Erythroblast (primary cell): ENCODE measurements at places on chromosomes 4 and X.
A peak's percentile ranks its signal among the peaks of the same experiment; 100 is the strongest.

DNA sequence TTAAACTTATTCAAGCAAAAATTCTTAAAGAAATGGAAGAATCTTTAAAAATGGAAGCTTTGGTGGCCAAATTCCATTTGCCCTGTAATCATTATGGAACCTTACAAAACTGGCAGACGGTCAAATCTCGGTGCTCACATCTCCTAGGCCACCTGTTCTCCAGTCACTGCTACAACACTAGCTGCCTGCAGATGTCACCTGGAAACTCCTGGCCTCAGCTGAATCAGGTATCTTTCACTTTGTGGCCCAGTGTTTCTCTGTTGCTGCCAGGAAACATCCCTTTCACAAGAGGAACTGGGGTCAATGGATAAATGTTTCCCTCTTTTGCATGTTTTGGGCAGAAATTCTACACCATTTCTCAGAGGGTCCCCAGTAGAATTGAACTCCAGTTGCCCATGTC, 4.2 kb upstream of the CXCL3 start:
- DNase-seq = no peak

GRCh38 chrX:130861462-130861861, 41.5 kb downstream of the ENOX2 start:
- no peak for DNase-seq

DNA sequence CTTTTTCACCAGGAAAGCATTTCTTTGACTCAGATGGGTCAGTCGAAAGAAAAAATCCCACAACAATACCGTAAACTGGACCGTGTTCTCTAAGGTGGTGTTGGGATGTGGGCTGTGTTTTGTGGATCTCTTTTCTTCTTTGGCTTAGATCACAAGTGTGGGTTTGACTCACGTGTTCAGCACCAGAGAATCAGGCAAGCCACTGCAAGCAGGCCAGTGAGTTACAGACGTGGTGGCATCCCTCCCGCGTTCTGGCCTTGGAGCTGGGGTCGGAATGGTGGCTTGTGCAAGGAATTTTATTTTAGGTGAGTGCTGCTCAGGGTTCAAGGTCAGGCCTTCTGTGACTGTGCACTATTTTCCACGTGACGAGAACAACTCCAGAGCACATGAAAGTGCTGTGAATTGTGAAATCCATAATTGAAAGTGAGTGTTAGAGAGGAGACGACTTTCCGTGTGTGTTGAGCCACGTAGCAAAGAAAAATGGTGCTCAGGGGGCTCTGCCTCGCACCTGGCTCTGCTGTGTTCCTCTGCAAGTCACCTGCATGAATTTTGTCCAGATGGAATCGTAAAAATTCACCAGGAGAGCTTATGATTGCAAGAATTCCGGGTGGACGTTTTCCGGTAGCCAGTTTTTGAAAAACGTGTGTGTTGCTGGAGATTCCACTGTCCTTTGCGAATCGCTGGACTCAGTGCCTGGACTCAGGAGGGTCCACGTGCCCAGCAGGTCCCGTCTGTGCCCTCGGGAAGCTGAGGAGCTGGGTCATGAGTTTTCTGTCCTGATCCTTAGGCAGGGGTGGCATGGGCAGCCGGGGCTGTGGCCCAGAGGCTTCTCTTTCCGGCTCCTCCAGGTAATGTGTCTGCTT, 33.6 kb upstream of the HGFAC start:
- no peak for DNase-seq

GRCh38 chr4:10118048-10119004, 1.7 kb upstream of the WDR1 start:
- DNase-seq = no peak

GRCh38 chrX:111442791-111443190, 30.8 kb upstream of the DCX start:
- no peak for DNase-seq

- no peak for DNase-seq
Measured at GRCh38 chr4:168859888-168860694, 150.0 kb downstream of the CBR4 start.

- DNase-seq = no peak
Measured at GRCh38 chr4:137545461-137545861, 13.2 kb upstream of the PCDH18 start.

- no peak for DNase-seq
Measured at GRCh38 chr4:41832961-41833360, 84.4 kb upstream of the PHOX2B start.

DNA sequence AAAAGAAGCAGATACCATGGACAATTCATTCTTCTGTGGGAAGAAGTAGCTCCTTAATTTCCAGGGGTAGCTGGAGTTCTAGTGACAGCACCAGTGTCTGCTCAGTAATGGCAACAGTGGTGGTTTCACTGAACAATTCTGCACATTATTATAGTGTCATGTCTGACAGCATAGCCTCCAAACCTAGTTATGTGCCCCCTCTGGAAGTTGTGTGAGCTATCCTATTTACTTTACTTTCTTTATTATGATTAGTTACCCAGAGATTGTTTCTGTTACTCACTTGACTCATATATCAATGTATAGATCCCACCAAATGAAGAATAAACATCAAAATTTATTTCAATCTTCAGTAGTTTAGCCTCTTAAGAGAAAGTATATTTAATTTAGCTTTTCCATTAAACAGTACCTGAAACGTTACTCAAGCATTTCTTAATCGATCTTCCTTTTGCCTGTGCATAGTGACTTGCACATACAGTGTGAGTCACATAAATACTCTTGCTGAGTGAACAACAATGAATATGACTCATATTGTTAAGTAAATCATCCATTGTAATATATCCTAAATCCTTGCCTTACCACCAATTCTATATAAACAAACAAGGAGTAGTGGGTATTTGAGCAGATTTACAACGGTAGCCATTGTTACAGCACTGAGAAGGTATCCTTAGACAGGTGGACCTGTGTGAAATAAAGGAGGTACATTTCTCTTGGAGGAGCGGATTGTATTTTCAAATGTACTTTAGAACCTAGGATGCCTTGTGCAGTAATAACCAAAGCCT, 534.7 kb downstream of the ANKRD50 start:
- DNase-seq = no peak

DNA sequence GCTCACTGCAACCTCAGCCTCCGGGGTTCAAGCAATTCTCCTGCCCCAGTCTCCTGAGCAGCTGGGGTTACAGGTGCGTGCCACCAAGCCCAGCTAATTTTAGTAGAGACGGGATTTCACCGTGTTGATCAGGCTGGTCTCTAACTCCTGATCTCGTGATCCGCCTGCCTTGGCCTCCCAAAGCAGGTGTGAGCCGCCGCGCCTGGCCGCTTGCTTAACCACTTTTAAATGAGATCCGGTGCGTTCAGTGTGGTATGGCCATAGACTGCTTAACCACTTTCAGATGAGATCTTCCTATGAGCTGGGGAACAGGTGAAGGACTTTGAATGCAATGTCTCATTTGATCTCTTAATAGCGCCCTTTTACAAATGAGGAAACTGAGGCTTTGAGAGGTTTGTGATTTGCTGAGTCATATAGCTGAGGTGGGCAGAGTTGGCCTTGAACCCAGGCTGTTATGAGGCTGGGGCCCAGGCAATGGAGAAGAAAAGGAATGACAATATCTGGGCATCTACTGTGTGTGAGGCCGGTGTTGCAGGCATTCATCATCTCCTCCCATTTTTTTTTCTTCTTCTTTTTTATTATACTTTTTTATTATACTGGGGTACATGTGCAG, 41.9 kb upstream of the NSG1 start:
- no peak for DNase-seq

GRCh38 chrX:1002611-1003010, 209.8 kb downstream of the CRLF2 start:
- DNase-seq = no peak

GRCh38 chrX:14398725-14399124, 130.6 kb upstream of the GLRA2 start:
- no peak for DNase-seq

- peak; percentile 15 for DNase-seq
Measured at GRCh38 chrX:12814420-12814819, 23.2 kb downstream of the PRPS2 start.

- no peak for DNase-seq
Measured at GRCh38 chr4:96193061-96193460, 353.2 kb downstream of the PDHA2 start.

DNA sequence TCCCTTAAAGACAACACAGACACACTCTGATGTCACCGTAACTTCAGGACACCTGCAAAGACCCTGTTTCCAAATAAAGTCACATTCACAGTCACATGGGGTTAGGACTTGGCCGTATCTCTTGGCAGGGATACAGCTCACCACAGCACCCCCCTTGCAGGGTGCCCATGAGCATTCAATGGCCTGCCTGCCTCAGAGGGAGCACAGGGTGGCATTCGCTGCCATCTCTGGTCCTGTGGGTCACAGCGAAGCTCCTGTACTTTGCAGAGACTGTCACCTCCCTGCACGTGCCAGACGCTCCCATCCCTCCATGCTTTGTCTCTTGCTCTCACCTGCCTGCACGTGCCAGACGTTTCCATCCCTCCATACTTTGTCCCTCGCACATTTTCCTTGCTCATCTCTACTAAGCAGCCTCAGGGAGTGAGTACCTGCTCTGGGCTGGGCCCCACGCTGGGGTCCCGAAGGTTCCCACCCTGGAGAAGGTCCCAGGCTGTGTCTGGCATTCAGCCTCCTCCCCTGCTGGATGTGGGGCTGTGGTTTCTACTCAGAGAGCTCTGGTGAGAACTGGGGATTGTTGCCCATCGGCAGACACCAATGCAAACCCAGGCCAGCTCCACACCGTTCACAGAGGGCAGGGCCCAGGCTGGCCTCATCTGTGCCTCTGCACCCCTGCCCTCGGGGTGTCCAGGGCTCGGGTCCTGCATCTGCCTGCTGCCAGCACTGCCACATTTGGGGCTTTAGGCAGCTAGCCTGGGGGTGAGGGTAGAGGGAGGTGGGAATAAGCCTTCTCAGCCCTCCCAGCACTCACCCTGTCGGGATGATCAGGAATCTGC, 15.8 kb downstream of the HTRA3 start:
- DNase-seq = no peak

DNA sequence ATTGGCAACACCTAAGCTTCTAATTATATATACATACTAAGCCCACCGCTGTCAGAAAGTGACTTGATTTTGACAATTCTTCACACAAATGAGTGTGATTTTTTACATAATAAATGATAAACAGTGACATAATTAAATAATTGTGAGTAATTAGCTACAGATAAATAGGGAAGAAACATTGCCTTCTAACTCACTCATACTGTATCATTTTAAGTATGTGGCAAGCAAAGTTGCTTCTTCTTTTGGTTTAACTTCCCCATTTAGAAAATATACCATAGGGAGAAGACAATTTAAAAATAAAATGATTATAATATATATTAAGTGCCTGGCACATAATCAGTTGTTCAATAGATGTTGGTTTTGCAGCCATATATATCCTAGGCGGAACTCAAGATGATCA, 644.2 kb downstream of the FSTL5 start:
- DNase-seq = no peak

GRCh38 chrX:44330227-44330626, 13.2 kb downstream of the EFHC2 start:
- DNase-seq = no peak

DNA sequence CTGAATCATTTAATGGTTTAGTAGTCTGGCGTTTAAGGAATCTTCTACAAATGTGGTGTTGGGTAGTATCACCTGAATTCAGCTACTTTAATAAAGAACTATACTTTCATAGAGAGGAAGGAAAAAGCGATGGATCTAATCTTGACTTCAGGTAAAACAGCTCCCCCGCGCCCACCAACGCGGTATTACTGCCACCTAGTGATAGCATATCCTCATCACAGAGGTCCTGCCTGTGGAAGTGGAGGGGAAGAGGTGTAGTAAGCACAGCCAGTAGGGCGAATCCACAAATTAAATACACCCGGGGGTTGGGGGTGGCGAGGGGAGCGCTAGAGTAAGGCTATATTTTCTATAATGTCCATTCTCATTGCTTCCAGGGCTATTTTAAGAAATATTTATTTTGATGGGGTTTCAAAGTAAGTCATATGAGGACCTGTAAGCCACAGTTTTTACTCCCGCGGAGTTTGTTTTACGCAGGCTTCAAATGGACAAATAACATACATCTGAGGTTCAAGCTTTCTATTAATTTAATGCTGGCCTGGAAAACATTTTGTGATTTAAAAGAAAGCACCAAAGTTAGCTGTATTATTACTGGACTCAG, 8.3 kb upstream of the DAPP1 start:
- peak; percentile 77 for DNase-seq
